ENCODE measurements at places on chromosomes 2 and 18.

DNA sequence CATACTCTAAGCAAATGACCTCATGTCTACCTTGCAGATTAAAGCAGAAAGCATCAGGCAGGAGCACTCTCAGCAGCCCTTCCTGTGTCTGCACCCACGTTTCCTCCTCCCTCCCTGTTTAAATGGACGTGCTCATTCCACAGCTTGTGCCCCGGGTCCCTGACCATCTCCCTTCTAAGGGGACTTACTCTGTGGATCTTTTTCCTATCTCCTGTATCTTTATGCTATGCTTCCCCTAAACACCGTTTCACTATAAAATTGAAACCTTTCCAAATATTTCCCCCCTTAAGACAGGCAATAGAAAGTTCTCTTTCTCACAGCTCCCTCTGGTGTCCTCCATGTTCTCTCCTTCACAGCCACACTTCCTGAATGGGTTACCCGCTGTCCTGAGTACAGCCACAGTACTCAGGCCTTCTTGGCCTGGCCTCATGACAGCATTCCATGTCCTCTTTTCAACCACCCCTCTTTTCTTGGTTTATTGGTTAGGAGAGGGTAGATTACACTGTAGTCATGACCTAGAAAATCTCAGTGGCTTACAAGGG is 41.1 kb downstream of the TMEM185B start:
- no peak for DNase-seq

DNA sequence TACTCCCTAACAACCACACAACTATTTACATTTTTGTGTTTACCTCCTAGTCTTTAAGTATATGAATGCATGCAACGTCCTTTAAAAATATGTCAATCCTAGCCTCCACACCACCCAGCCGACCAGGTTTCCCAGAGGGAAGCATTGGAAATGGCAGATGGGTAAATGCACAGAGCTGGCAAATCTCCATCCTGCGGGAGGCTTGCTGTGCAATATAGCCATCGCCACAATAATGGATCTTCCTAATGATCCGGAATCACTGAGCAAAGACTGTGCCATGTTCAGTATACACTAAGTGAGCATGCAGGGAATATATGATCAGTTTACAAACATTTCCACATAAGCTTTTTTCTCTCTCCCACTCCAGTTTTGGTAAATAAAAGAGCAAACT is 131.8 kb downstream of the NEDD4L start:
- DNase-seq = no peak

DNA sequence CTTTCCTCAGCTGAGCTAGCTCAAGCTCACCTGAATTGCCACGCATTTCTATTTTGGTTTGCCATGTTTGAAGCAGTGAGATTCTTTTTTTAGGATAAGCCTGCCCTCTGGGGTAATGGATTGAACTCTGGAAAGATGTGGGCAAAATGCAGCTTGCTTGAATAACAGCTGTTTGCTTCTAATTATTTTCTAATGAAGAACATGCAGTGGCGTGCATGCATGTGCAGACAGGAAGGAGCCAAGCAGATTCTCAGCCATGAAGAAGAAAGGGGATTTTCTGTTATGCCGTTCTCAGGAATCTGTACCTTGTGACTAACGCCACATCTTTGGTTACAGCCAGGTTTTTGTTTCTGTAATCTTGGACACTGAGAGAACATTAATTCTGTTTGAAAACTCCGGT is 171.2 kb downstream of the ANTXR1 start:
- no peak for DNase-seq

DNA sequence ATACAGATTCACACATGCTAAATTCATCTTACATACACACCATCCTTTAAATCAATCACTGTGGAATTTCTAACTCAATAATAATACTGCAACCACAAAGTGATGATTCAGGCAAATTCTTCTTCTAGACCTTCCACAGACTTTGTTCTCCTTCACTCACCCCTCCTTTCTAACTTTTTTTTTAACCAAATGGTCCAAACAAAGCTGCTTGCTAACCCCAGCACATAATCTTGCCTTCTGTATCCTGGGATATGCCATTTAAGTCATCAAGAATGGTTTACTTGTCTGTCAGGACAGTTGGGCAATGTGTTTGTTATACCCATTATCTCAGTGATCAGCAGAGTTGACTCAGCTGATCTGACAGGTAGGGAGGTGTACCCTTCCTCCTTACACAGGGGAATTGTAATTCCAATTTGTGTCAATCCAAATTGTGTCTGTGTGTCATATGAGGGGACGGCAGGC is 10.0 kb downstream of the SLC40A1 start:
- no peak for DNase-seq

GRCh38 chr18:31269566-31269965 is 48.4 kb upstream of the DSG1 start:
- no peak for DNase-seq

- DNase-seq = no peak
Measured at GRCh38 chr2:224997802-224998201, 44.5 kb downstream of the DOCK10 start.

GRCh38 chr2:223626716-223627115 is 24.6 kb upstream of the SCG2 start:
- DNase-seq = peak; percentile 66

GRCh38 chr2:17302281-17302680 is 216.0 kb downstream of the RAD51AP2 start:
- no peak for DNase-seq

DNA sequence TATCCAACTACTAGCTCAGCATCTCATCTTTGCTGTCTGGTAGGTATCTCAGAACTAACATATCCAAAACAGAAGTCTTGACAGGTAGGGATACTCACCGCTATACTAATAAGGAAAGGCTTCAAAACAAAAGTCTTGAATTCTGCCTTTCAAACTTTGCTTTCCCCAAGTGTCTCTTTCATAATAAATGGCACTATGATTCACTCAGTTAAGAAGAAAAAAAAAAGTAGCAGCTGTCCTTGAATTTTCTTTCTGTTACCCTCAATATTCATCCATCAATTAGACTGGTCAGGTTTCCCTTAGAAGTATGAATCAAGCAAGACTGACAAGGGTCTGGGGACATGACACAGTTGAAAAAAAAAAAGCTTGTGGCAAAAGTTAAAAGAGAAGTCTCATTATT is 175.1 kb downstream of the GULP1 start:
- no peak for DNase-seq

DNA sequence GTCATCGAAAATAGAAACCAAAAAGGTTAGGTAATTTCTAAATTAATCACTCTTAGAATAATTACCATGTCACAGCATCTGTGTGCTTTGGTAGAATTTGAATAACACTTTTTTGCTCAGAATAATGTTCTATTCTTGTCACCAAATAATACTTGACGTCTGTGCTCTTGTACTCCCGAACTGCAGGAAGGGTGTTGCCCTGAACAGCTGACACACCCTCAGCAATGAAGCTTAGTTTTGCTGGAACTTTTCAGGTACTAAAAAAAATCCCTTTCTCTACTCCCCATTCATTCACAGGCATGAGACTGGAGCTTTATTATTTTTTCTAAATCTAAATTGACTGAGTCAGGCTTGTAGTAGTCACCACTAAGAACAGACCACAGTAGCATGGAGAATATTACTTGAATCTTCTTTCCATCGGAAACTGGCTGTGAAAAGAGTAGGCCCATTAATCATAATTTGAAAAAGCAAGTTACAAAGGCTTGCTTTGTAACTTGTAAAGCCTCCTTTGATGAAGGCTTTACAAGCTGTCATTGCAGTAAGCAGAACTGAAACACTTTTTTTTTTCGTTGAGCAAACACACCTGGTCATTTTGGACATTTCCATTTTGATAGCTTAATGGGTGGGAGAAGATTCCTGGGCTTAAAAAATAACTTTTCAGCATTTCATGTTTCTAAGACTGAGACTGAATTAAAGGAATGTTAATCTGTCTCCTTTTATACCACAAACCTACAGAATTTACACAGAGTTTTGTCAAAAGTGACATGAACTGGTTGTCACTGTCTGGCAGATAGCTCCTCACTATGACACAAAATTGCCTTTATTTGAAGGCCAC is 70.3 kb upstream of the PELI1 start:
- DNase-seq = peak; percentile 29

GRCh38 chr18:23357996-23358594 is 95.0 kb upstream of the RIOK3 start:
- DNase-seq = peak; percentile 21

DNA sequence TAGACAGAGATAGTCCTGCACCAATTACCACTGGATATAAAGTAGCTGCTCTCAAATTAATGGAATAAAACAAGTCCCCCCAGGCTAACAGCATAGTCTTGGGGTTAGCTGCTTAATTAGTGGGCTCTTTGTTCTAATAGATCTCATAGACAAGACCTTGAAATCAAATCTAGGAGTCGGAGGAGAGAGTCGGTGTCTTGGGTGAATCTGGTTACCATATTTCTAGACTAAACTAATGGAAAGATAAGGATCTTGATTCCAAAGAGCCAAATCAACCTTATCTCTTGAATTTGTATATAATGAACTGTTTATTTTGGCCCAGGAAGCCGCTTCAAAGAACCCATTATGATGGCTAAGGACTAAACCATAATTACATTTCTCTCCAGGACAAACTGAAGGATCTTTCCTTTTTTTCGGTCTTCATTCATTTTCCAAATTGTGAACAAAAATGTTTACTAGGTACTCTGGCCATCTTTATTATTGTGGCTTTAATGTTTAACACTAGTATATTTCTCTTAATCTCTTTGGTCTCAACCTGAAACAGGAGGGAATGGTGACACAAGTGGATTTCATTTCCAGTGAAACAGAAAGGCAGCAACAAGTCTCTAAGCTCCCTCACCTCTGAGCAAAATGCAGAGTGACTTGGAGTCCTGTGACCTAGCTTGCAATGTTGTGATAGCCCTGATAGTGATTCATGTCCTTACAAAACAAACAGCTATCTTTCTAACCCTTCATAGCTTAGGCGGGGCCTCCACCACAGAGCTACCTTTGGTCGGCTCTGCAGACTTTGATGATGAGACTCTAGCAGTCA is 137.9 kb upstream of the PARD3B start:
- DNase-seq = no peak

DNA sequence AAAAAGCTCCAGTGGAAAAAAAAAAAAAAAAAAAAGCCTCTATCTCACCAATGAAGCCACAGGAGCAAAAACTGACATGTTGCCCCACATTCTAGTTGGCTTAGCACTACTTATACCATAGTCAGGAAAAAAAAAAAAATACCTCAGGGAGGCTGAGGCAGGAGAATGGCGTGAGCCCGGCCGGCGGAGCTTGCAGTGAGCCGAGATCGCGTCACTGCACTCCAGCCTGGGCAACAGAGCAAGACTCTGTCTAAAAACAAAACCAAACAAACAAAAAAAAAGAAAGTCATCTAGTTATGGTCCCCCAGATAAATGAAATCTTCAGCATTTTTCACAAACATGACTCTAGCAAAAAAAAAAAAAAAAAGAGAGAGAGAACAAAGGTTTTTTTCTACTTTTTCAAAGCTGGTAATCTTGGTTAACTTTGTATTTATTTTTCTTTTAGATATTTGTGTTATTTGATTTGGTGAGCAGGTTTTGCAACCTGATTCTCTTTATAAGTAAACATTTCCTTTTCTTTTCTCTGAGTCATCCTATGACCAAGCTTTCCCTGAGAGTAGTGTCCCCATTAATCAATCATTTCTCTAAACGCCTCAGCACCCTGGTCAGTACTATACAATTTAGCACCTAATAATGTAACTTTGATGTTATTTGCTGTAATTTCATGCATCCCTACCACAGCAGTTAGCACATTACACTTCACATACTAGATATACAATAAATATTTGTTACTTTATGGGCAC is 273.7 kb upstream of the PIK3C3 start:
- no peak for DNase-seq

DNA sequence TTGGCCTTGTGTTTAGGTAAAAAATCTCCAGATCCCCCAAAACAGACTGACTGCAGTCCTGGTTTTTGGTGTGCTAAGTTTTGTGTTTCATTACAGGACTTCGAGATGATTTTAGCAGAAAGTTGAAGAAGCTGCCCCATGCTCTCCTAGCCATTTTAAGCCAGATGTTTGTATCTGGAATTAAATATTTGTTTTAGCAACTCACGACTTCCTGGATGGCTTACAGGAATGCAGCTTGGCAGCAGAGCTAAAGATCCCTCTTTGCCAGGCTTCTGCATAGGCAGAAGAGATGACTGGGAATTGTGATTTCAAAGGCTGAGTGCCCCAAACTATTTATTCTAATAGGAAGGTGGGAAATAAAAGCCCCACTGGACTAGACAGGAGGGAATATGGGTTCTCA is 31.1 kb downstream of the ONECUT2 start:
- DNase-seq = no peak

- no peak for DNase-seq
Measured at GRCh38 chr18:63783394-63783793, 8.2 kb downstream of the SERPINB7 start.

GRCh38 chr2:17550907-17551306 is 10.4 kb downstream of the VSNL1 start:
- no peak for DNase-seq

DNA sequence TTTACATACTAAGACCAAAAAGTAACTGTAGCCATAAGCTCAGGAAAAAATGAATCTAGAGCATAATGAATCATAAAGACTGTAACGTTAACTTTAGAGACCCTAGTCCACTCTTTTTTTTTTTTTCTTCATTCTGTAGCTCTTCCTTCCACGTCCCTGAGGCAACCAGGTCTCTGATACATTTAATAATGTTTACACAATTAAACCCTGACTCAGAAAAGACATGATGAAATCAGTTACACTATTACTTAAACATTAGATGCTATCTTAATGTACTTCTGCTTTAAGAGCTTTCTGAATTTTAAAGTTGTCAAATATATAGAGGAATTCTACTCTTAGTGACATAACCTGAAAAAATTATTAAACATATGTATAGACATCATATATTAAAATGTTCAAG is 1121.5 kb upstream of the DDX18 start:
- no peak for DNase-seq

- no peak for DNase-seq
Measured at GRCh38 chr2:5725794-5726463, 33.7 kb downstream of the SOX11 start.

DNA sequence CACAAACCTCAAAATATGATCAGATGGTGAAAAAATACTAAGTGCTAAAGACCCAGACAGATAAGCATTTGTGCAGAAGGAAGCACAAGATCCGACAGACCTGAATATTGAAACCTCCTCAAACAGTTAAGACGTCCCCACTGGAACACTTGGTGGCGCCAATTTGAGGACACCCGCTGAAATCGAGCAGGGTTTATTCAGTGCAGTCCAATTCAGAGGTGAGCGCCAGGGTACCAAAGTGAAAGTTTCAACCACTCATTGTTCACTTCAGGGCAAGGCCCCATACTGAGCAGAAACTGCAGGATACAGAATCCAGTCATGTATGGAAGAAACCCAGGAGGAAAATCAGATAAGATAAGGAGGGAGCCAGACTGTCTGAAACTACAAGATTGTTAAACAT is 417.6 kb downstream of the LRRTM4 start:
- no peak for DNase-seq
